Erythroblast (primary cell): ENCODE measurements at places on chromosomes 7 and 10.

GRCh38 chr10:93818086-93818485 lies 60.4 kb downstream of the LGI1 start:
- no peak for DNase-seq

DNA sequence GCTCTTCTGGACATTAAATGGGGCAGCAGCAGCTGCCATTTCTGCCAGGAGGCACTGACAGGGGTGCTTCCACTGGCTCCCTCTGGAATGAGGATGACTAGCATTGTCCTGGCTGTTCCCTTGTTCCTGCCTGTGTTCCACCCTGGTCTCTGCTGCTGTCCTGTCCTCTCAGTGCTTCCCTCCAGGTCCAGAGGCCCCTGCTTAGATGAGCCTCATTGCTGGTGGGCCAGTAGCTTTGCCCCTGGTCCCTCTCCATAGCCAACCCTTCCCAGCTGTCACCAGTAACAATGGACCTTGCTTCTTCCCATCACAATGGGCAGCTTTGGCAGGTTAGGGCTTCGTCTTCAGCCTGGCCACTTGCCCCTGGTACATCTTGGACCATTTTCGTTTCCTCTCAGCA lies 561.1 kb downstream of the TCERG1L start:
- no peak for DNase-seq

- no peak for DNase-seq
These were observed 1087.1 kb upstream of the POT1 start for GRCh38 chr7:126016722-126017121.

DNA sequence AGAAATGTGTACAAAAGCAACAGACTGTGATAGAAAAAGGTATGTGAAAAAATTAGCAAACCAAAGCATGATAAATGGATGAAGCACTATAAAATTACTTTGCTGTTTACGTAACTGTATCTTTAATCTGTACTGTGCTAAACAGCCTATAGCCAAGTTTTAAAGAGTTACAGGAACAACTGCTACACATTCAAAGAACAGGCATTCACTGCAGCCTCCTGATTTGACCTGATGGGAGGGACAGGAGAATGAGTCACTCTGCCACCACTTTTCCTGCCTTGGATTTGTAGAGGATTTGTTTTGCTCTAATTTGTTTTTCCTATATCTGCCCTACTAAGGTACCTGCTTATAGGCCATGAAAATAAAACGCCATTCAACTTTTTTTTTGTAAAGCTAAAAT lies 116.1 kb downstream of the FANK1 start:
- no peak for DNase-seq

- DNase-seq = no peak
These were observed 17.6 kb upstream of the PFKFB3 start for GRCh38 chr10:6185039-6185716.

DNA sequence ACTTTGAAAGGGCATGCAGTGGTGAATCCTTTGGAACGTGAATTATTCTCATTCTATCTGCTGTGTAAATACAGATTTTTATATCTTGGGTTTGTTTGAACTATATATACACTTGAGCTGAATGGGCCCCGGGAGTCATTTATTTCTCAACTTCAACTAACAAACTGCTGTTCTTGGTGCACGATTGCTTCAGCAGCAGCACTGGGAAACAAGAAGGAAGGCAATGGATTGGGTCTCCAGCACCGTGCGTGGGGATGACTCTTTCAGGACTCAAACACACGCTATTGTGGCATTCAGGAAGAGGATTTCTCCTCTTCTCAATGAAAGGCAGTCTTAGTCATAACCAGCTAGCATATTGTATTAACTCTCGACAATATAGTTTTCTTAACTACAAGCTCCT lies 226.0 kb upstream of the NFE2L3 start:
- DNase-seq = no peak

- peak; percentile 90 for DNase-seq
These were observed 2.9 kb upstream of the GET4 start for GRCh38 chr7:873367-874002.

GRCh38 chr7:40545739-40546138 lies 410.9 kb downstream of the SUGCT start:
- DNase-seq = no peak
